AML-193 (cell line): ENCODE measurements at places on chromosomes 6 and 20.

DNA sequence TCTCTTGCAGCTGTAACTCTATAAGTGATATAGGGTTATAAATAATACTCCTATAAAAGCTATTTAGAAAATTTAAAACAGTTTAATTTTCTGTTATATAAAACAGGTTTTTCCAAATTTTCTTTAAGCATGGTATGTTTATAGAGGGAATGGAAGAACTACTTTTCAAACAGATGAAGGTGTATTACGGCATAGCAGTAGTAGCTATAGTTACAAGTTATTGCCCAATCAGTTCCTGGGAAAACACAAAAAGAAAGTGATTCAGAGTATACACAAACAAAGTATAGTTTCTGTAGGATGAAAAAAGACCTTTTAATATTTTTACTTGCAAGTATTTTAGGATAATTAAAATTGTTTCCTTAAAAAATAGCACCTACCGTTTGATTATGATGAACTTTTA lies 9.8 kb downstream of the SLC17A5 start:
- no peak for DNase-seq

- DNase-seq, result no peak
Observed at GRCh38 chr6:165823609-165824326, 160.7 kb upstream of the PDE10A start.

GRCh38 chr6:99434702-99435530 lies 9.8 kb upstream of the PNISR start:
- peak; percentile 52 for DNase-seq

GRCh38 chr6:42688281-42688680 lies 34.1 kb downstream of the PRPH2 start:
- no peak for DNase-seq

DNA sequence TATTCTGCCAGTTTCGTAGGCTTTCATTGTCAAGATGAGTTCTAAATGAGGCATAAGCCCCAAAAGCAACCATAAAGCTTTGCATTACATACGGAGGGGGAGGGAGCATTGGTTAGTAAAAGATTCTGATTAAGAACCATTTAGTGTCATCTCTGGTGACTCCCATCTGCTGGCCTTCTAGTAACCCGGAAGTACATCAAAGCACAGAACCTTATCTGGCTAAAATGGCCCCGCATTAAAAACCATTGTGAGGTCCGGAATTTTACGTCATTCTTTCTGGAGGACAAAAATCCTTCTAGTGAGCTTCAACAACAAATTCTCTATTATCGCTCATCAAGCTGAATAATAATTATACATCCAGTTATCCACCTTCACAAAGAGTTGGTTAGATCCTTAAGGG lies 37.8 kb downstream of the METTL24 start:
- DNase-seq, result no peak

DNA sequence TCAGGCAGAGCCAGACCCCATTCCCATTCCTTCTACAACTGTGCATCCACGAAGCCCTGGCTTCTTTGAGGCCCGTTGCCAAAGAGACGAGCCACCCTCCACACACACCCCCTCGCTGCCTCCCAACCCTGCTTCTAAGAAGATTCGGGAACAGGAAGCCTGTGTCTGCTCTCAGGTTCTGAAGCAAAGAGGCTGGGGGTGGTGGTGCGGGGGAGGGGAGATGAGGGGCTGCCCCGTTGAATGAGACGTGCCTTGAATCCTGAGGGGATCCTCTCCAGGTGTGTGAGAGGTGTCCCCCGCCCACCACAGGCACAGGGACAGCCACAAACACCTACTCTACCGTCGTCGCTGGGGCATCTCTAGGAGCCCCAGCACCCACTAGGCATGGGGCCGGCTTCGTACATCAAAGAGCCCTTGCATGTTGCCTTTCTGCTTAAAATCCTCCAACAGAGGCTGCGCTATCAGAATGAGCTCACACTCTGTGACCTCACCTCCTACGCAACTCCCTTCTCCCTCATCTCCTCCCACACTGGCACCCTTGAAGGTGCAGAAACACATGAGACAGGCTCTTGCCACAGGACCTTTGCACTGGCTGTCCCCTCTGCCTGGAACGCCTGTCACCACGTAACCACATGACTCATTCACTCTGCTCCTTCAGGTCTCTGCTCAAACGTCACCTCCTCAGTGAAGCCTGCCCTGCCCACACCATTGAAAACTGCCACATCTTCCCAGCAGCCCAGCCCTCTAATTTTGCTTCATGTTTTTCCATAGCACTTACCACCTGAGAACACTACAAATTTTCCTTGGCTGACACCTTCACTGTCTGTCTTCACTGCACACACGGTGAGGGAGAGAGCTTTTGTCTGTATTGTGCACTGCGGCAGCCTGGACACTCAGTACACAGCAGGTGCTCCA lies 58.5 kb downstream of the PREX1 start:
- no peak for DNase-seq

DNA sequence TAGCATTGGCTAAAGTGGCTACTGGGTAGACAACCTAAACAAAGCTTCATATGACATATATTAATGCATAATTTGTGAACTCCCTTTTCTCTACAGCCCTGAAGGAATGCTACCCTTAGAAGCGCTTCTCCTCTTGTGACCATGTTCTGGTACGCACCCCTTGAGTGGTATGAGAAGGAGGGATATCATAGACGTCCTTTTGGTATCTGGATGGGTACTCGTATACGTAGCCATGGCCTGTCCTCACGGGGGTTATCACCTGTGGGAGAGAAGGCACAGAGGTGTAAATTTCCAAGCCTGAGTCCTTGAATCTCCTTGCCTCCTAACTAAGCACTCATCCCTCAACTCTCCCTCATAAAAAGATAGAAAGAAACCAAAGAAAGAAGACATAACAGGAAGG lies 39.0 kb downstream of the NEDD9 start:
- DNase-seq, result no peak

- DNase-seq, result no peak
Observed at GRCh38 chr6:129853996-129854711, 7.0 kb downstream of the TMEM244 start.

DNA sequence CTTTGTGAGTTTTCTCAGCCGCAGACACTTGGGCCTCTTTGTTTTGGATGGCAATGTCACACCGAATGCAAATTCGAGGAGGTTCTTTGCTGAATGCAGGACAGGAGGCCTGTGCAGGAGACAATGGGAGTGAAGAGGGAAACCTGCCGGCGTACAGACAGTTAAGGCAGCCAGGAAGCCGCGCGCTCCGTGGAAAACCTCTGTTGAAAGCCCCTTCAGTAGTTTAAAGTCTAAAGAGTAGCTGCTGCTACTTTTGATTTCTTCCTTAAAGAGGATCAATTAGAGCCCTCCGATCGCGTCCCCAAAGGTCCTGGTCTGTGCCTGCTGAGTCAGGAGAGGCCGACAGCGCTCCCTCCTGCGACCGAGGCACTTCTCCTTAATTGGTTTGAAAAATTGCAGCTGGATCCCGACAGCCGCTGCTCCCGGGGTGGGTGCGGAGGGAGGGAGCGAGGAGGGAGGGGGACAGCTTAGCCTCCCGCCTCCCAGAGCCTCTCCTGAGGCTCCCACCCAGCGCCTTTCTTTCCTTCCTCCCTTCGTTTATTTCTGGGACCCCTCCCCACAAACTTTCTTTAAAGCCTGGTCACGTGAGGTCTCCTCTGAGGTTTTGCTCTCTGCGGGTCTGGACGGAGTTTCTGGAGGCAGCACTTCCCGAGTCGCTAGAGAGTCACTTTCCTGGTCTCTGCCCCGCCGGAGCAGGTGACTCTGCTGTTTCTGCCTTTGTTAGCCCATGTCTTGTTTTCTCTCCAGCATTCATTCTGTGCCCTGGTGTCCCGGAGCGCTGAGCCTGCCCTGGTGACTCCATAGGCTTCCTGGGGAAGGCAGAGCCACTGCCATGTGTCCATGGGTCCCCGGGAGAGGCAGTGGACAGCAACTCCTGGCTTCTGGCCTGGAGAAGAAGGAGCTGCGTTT lies 22.3 kb upstream of the RPP40 start:
- peak; percentile 77 for DNase-seq

DNA sequence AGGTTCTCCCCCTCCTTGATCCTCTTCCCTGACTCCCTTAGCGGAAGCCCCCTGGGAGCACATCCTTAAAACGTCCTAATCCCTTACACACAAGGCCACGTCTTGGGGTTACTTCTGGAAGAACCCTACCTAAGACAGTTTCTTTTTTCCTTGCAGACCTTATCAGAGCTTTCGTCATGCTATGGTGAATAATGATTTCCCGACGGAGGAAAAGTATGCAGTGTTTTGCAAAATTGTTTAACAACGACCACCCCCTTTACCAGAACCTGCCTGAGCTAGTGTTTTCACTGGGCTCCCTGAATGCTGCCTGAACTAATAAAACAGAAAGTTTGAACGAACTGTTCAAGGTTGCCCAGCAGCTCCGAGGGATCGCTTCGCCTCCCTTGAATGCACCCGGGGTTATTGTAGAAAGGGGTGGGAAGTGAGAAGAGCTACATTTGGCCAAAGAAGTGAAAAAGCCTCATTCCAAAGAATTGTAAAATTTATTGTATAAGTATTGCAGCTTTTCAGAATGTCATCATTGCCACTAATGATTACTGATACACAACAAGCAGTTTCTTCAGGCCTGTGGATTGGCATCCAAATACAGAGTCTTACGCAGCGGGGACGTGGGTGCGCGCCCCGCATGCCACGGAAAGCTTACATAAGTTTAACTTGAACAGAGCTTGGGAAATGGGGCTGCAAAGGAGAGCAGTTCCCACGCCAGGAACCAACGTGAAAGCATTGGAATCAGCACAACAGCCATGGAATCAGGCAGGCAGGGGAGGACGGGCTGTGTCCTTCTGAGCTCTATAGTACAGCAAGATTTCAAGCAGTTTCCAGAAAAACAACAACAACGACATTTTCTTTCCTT lies 27.9 kb upstream of the ZBP1 start:
- no peak for DNase-seq

GRCh38 chr6:78868116-78868515 lies 765 bp downstream of the IRAK1BP1 start:
- no peak for DNase-seq

- peak; percentile 96 for DNase-seq
Observed at GRCh38 chr6:108742041-108742440, 106.2 kb upstream of the ARMC2 start.

GRCh38 chr20:31568041-31568731 lies 36.9 kb upstream of the ID1 start:
- no peak for DNase-seq

- DNase-seq, result no peak
Observed at GRCh38 chr6:132482581-132482980, 30.3 kb downstream of the STX7 start.

DNA sequence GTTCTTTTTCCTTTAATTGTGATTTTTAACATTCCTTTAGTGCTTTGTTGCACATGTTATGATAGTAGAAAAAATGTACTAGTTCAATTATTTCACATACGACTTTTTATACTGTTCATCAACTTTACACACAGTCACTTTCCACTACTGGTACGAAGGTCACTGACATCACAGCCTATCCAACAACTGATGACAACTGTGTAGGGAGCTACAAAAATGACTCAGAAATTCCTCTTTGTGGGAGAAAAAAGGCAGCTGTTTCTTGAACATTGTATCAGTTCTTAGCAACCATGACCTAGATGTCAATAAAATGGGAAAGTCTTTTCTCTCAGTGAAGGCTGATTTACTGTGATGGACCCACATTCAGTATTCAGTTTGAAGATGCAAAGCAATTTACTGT lies 7.0 kb upstream of the ID4 start:
- no peak for DNase-seq

GRCh38 chr6:84218091-84218490 lies 9.4 kb downstream of the CEP162 start:
- no peak for DNase-seq

DNA sequence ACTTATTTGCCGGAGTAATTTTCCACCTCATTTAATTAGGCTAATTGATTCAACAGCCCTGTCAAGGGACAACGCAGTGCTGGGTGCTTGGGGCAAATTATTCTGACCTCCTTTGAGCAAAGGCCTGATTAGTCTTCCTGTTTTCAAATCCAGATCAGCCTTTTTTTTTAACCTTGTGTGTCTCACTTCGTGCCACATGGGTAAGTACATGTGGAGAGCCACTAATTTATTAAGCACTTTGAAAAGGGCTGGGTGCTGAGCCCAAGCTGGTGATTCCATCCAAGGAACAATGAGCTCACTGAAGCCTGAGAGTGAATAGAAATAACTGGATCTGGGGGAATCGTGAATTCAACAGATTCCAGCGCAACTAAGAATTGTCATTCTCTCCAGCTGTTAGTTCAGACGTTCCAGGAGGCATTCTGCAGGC lies 229.3 kb downstream of the CLIC5 start:
- DNase-seq, result no peak

DNA sequence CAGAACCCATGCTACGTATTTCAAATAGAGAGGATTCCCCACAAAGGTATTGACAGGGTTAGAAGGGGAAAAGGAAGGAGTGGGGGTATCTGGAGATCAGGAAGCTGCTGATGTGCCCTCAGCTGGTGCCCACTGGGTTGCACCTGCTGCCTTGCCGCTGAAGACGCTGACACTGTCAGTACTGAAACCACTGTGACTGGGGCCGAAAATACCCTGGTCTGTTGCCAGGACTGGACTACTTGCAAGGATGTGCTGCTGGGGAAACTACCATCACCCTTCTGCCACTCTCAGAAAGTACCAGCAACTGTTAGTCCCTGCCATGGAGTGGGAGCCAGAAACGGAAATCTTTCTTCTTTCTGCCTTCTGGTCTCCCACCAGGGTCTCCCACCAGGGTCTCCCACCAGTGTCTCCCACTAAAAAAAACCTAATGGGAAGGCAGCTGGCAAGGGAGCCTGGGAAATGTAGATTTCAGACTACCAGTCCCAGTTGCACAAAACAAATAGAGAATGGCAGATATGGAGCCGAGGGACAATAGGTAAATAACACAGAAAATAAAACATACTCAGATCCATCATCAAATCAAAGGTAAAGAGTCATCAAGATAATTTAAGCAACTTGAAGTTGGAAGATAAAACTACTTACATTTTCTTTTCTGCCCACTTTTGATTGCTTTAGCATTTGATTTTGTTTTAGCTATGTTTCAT lies 204.8 kb downstream of the TPBG start:
- DNase-seq, result no peak

- no peak for DNase-seq
Observed at GRCh38 chr6:235763-236360, 56.4 kb upstream of the DUSP22 start.

DNA sequence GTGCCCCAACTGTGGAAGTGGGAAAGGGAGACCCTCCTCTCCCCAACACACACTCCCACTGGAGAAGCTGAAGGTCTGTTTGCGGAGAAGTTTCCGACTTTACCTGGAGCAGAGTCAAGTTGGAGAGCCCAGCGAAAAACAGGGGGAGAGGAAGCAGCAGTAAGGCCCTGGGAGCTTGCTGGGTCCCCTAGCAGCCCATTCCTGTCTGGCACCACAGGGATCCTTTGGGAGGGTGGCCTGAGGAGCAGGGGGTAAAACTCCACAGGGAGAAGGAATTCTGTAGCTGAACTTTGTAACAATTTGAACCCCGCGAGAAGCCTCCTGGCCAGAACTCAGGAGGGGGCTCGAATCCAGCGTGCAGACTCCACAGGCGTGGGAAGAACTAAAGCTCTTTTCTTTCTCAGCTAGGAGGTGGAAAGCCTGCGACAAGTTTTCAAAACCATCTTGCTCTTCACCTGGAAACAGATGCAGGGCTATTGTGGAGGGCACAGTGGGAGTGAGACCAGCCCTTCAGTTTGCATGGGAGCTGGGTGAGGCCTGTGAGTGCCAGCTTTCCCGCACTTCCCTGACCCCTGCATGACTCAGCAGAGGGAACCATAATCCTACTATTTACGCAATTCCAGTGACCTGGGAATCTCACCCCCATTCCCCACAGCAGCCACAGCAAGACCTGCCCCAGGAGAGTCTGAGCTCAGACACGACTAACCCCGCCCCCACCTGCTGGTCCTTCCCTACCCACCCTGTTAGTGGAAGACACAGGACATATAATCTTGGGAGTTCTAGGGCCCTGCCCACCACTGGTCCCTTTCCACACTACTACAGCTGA lies 25.8 kb downstream of the SERPINB9 start:
- no peak for DNase-seq

- peak; percentile 80 for DNase-seq
Observed at GRCh38 chr6:117482240-117483003, at the start of gene DCBLD1. TSS of gene DCBLD1 (plus strand) at chr6:117482674. CDS start at chr6:117482782, 108 bp downstream.
